ENCODE measurements at places on chromosomes 4 and X. TPM values are rescaled to one million over a fixed set of nuclear protein-coding genes. Genes with fewer than 3 reads are reported as not detected.
A peak's percentile ranks its signal among the peaks of the same experiment; 100 is the strongest.

GRCh38 chrX:7330971-7331746 lies 183.2 kb upstream of the PUDP start:
- DNase-seq, result no peak

Gene CXCL11
- total RNA-seq, result not detected

DNA sequence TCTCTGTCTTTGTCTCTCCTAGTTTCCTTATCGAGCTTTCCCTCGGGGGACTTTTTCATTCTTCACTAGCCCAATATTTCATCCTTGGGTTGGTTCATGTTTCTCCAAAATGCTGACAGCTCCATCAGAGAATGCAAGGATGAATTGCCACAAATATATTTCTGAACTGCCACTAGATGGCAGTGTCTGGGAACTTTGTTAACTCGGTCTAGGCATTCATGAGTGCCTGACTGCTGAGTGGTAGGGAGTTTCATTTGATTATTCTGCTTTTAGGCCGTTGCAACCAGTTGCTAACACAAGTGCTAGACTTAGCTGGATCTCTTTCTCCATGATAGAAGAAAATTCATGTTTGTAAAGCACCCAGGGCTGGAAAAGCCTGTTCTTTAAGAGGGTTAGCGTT lies 73.5 kb upstream of the RAP2C start:
- DNase-seq, result peak; percentile 74

GRCh38 chr4:75830906-75831305 lies 71.3 kb downstream of the PPEF2 start:
- no peak for DNase-seq

Gene SHROOM2
- total RNA-seq, result 0.15 TPM

- DNase-seq, result no peak
Observed at GRCh38 chr4:150379454-150379853, 202.5 kb upstream of the MAB21L2 start.

DNA sequence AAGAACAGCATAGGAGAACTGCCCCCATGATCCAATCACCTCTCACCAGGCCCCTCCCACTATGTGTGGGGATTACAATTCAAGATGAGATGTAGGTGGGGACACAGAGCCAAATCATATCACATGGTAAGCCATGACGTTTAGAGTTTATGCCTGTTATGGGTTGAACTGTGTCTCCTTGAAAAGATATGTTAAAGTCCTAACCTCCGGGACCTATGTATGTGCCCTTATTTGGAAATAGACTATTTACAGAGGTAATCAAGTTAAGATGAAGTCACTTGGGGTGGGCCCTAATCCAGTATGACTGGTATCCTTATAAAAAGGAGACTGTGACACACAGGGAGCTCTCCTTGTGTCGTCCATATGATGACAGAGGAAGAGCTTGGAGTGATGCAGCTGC lies 25.2 kb upstream of the SLC2A9 start:
- DNase-seq, result no peak

DNA sequence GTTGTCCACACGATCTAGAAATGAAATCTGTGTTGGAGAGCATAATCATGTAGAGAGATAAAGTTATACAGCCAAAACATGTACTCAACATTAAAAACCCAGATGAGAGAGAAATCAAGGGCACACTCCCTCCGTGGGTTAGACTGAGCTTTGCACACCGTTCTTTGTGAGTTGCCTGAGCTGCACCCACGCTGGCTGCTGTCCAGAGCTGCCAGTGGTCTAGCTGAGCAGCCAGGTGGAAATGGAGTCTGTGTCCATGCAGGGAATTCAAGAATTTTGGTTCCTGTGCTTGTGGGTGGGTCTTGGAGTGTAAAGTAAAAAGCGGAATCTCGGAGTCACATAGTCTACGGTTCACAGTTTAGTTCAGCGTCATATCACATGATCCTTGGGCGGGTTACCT lies 84.6 kb downstream of the GPR143 start:
- no peak for DNase-seq

Measured in Karpas-422 (cell line).